DMS153 (cell line): ENCODE measurements at places on chromosomes 13 and 19.

DNA sequence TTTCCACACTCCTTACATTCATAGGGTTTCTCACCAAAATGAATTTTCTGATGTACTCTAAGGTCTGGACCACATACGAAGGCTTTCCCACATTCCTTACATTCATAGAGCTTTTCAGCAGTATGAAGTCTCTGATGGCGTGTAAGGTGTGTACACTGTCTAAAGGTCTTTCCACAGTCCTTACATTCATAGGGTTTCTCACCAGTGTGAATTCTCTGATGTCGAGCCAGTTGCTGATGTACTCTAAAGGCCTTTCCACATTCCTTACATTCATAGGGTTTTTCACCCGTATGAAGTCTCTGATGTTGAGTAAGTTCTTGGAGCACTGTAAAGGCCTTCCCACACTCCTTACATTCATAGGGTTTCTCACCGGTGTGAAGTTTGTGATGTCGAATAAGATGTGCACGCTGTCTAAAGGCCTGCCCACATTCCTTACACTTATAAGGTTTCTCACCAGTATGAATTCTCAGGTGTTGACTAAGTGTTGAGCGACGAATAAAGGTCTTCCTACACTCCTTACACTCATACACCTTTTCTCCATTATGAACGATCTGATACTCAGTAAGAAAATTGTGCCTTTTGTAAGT, 38.1 kb downstream of the ZFP14 start:
- DNase-seq = no peak

DNA sequence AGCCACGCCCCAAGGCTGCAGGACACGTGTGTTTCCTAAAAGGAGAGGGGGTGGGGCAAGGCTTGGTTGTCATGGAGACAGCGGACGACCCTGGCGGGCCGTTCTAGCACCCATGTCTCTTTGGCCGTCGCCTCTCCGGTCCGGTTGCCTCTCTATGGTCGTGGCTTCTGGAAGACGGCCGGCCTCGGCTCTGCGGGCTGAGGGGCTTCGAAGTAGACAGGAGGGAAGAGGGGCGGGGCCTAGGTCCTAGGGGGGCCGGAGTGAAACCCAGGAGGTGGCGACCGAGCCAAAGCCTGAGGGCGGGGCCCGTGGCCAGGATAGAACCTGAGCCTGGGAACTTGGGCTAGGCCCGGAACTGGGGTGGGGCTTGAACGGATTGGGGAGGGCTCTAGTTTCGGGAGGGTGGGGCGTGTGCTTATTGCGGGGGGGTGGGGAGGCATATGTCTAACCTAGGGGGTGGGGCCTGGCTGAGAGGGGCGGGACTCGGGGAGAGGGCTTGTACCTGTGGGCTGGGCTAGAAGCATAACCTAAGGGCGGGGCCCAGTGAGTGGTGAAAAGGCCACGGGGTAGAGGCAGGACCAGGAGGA, 750 bp upstream of the SLC27A1 start:
- DNase-seq = peak; percentile 67

DNA sequence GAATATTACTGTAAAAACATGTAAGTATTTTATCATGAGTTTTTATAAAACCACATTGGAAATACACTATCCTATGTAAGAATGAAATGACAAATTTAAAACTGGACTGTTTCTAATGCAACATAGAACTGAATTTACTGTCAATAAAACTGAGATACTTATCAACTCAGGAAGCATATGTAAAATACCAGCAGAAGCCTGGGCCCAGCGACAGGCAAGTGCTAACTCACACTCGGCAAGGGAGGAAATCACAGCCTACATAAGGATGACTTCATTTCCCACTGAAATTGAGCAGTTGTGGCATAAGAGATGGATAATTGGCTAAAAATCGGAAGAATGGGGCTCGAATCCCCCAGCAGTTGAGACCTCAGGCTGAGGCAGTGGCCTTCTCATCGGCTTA, 12.1 kb downstream of the PROZ start:
- no peak for DNase-seq

GRCh38 chr13:24134757-24135156, 25.8 kb upstream of the SPATA13 start:
- DNase-seq = no peak

DNA sequence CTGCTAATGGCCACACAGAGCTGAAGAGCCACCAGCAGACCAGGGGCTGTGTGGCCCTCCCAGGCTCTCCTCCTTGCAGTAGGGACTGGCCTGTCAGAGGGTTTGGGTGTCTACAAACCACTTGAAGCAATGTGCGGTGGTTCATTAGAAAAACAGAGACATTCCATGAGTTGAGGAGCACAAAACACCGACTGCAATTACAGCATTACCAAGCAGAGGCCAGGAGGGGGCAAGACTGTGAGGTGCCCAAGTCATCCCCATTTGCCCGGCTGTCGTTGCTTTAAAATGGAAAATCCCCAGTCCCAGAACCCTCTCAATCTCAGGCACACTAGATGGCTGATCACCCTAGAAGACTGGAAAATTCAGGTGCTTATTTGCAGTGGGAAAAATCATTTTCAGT, 15.0 kb downstream of the TMTC4 start:
- no peak for DNase-seq

GRCh38 chr13:41182231-41182630, 12.1 kb downstream of the KBTBD7 start:
- no peak for DNase-seq

DNA sequence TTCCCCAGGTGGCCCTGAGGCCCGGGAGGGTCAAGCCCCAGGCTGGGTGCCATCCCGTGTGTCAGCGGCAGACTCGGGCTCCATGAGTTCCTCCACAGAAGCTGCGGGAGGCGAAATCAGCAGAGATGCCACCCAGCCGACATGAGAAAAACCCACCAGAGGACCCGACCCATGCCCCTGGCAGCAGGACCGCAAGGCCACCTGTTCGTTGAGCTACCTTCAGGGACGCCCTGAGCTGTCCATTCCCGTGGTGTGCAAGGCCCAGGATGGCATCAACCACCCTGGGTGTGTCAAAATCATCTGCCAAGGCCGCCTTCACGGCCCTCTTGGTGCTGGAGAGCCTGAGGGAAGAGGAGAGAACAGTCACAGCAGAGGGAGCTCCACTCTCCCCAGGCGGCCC, 30.4 kb downstream of the NAXD start:
- DNase-seq = no peak

DNA sequence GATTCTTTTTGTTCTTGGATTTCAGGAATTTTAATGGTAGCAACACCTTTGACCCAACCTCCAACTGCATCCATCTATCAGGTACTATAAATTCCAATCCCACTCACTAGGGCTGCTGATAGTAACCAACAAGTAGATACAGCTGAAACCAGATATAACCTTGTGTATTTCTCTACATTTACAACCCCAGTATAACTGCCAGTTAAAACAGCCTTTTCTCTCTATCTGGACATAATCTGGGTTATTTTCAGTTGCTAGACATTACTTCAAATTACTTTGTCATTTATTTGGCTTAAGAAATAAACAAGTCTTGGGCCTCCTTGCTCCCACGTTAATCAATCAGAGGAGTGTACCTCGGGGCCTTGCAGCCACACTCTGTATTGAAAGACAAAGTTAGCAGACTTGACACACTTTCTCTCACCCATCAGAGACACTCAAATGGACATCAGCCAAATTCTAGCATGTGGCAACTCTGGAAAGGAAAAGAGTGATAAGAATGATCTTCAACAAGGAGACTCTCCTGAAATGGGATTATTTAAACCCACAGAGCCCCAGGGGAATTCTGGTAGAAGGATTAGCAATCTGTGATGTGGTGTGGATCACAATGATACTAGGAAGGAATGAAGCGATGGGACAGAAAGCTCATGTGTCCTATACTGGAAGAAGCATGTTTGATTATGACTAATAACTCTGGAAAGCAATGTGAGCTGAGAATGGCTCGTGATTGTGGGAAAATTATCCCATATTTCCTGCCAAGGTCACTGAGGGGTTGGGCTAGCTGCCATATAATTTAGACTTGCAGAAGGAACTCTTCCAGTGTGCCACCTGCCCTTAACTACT, 157.5 kb downstream of the FLT1 start:
- no peak for DNase-seq

DNA sequence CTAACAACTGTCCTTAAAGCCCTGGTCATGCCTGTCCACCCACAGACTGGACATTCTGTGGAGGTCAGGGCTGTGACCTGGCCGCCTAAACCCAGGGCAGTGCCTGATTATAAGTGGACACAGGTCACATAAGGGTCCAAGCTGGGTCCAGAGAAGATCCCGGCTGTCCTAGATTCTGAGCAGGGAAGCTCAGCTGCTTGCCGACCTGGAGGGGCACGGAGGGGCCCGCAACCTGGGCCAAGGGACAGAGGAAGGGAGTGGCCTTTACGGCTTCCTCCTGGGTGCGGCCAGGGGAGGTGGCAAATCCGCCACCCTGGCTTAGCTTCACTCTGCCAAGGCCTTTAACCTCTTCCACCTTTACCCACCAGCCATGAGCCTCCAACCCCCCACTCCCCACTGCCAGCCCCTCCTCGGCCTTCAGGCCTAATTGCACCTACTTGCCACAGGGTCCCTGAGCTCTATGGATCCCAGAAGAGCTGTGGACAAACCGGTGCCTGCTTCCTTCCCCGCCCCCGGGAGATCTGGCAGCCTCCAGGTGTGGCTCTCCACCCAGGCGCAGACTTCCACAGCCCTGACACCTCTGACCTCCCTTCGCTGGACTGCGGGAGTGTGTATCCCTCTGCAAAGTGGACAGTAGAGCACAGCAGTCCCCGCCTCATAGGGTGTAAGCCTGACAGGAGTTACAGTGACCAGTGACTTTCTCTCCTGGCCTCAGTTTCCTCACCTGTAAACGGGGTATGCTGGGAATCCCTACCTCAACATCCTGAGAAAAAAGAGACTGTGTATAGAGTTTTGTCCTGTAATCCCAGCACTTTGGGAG, 1.7 kb downstream of the CD320 start:
- DNase-seq = no peak

DNA sequence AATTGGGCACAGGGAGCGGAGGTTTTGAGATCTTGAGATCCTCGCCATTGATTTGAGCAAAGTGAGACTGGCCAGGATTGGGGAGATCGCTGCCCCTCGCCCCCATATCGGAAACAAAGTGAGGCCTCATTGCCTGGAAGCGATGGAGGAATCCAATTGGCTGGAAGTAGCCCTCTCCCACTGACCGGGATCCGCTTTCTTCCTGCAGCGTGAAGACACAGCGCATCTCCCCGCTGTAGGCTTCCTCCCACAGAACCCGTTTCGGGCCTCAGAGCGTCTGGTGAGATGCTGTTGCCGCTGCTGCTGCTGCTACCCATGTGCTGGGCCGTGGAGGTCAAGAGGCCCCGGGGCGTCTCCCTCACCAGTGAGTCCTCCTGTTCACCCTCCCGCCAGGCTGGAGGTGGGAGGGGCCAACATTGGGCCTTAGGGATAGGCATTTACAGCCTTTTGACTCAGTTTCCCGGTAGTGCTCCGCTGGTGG, 438 bp downstream of the PRKCSH start:
- DNase-seq = no peak

- no peak for DNase-seq
Measured at GRCh38 chr19:46678110-46678732, 17.2 kb upstream of the DACT3 start.

DNA sequence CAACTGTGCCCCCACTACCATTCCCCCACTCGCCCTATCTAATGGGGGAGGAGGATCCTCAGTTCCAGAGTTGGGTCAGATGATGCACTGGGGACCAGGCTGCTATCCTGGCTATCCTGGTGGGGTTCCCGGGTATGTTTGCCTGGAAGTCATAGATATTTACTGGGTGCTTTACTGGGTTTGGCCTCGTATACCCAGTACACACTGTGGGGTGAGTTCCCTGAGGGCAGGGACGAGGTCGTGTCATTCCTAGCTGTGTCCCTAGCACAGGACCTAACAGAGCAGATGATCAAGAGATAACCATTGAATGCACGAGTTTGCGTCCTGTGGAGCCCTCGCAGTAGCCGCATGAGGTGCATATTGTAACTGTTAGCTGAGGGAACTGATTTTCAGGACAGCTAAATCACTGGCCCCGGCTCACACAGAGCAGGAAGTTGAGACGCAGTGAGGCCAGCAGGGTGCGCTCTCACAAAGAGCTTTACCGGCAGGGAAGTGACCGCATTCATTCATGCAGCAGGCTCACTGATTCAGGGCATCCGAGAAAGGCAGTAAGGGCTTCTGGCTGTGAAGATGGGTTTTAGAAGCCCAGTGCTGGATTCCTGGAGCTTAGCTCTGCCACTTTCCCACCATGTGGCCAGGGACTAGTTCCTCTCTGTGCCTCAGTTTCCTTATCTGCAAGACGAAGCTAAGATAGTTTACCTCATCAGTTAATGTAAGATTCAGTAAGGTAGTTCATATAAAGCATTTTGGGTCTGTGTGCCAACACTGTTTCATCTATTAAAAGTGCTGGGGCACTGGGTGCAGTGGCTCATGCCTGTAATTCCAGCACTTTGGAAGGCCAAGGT, 6.0 kb downstream of the RUVBL2 start:
- no peak for DNase-seq

DNA sequence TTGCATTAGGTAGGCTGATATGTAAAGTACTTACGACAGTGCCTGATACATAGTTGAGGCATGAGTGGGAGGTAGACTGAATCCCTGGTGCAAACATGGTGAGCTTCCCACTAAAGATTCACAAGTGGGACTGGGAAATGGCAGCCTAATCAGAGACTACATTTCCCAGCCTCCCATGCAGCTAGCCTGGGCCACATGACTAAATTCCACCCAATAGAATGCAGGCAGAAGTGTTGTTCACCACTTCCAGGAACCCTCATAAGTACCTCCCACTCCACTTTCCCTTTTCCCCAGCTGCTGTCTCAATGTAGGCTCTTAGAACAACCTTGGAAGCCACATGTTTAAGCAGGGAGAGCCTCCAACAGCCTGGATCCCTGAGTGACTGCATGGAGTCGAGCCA, 104.9 kb downstream of the CACNA1A start:
- DNase-seq = no peak

DNA sequence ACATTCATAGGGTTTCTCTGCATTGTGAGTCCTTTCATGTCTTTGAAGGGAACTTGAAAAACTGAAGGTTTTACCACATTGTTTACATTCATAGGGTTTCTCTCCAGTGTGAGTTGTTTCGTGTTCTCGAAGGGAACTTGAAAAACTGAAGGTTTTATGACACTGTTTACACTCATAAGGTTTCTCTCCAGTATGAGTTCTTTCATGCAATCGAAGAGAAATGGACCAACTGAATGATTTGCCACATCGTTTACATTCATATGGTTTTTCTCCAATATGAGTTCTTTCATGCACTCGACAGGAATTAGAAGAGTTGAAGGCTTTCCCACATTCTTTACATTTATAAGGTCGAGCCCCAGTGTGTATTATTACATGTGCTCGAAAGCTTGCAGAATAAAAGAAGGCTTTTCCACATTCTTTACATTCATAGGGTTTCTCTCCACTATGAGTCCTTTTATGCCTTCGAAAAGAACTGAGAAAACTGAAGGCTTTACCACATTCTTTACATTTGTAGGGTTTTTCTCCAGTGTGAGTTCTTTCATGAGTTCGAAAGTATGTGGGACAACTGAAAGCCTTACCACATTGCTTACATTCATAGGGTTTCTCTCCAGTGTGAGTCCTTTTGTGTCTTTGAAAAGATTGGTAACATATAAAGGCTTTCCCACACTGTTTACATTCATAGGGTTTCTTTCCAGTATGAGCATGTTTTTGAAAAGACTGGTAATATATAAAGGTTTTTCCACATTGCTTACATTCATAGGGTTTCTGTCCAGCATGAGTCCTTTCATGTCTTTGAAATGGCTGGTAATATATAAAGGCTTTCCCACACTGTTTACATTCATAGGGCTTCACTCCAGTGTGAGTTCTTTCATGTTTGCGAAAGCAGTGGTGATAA, 20.7 kb downstream of the ZNF14 start:
- no peak for DNase-seq

- no peak for DNase-seq
Measured at GRCh38 chr19:17642656-17643055, 45.5 kb downstream of the UNC13A start.

- DNase-seq = no peak
Measured at GRCh38 chr13:113117335-113117872, 5.2 kb upstream of the F10 start.
